Activated CD4-positive, alpha-beta T cell treated with anti-CD3 and anti-CD28 coated beads for 36 hours (primary cell): ENCODE measurements at places on chromosomes 12 and 14.

GRCh38 chr12:107645630-107646333 lies 39.8 kb upstream of the PWP1 start:
- peaks cover 4% of the 10 kb centered on the region for H3K36me3 ChIP-seq
- H3K4me1 ChIP-seq = no peaks in the 10 kb centered on the region
- H3K27me3 ChIP-seq = no peaks in the 10 kb centered on the region
- no peak overlapping the region for H3K27ac ChIP-seq
- no peak overlapping the region for H3K4me3 ChIP-seq
- DNase-seq = no peak

GRCh38 chr12:115611477-115611876 lies 666.0 kb downstream of the MED13L start:
- H3K27ac ChIP-seq = no peak overlapping the region
- no peak overlapping the region for H3K4me3 ChIP-seq
- no peaks in the 10 kb centered on the region for H3K27me3 ChIP-seq
- no peaks in the 10 kb centered on the region for H3K36me3 ChIP-seq

DNA sequence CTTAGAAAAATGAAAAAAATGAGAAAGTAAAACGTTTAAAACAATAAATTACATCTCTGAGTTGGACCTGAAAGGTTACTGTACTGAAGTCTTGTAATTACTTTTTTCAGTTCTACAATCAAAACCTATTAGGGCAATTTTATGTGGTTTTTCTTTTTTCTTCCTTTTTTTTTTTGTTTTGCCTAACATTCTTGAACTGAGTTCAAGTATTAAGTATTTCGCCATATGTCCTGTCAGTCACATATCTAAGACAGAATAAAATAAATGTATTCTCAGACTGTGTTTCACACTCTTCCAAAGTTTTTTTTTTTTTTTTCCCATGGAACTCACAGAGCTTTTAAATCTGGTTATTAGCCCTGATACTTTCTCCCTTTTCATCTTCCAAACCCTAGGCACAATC lies 172.0 kb downstream of the BCAT1 start:
- H3K36me3 ChIP-seq = no peaks in the 10 kb centered on the region
- H3K4me1 ChIP-seq = peaks cover 3% of the 10 kb centered on the region
- no peak for DNase-seq
- H3K4me3 ChIP-seq = no peak overlapping the region
- H3K27me3 ChIP-seq = peaks cover 3% of the 10 kb centered on the region

GRCh38 chr14:102644523-102644922 lies 52.1 kb downstream of the RCOR1 start:
- no peak for DNase-seq
- H3K4me3 ChIP-seq = no peak overlapping the region
- no peaks in the 10 kb centered on the region for H3K36me3 ChIP-seq
- no peaks in the 10 kb centered on the region for H3K27me3 ChIP-seq
- peaks cover 52% of the 10 kb centered on the region for H3K4me1 ChIP-seq

DNA sequence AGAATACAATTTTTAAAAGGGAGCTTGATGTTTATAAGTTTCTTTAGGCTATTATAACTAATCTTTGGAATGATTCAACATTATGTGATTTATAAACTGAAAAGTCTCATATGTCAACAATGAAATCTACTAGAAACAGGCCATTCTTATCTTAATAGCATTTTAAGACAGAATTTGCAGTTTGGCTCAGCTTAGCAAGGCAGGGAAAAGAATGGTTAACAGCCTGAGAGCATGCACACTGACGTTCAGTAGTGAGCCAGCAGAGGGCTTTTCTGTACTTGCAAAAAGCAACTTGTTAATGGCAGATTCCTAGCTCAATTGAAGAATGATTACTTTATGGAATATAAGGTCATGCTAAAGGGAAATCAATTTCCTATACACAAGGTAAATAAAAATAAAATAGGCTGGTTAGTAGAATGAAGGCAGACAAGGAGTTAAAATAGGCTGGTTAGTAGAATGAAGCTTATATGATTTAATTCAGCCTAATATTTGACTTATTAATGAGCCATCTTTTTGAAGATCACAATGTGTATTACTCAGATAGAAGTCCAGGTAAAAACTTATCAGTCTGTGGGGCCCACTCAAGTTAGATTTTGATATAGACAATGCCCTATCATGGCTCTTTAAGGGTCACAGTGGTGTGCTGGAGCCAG lies 95.9 kb downstream of the OTOGL start:
- no peak for DNase-seq
- H3K27ac ChIP-seq = no peak overlapping the region

DNA sequence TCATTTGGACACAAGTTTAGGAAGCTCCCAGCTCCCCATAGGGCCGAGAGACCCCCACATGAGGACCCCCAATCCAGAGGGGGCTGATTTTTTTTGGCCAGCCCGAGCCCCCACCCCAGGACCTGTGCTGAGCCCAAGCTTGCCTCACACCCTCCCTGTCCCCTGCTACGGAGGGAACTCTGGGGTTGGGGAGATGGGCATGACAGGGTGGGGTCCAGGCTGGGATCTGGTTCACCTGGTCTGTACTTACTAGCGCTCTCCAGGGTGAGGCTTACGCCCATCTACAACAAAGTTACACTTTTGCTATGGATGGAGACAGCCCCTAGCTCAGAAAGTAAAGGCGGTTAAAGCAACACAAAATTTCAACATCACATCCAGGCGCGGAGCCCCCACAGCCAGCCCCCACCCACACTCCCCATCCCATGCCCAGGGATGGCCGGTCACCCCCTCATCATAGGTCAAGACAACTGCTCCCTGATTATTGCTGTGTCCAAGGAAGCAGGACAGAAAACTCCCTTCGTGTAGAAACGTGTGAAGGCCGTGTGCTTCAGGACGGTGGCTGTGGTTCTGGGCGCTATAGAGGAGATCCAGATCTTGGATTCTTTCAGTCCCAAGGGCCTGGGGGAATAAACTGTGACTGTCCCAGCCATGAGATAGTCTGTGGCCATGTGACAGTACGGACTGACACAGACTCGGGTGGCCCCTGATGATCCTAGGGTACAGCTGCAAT lies 10.7 kb downstream of the SLC25A29 start:
- H3K4me3 ChIP-seq = no peak overlapping the region
- H3K27me3 ChIP-seq = no peaks in the 10 kb centered on the region
- DNase-seq = no peak
- peaks cover 3% of the 10 kb centered on the region for H3K4me1 ChIP-seq
